ENCODE measurements at places on chromosomes 3 and 15.

DNA sequence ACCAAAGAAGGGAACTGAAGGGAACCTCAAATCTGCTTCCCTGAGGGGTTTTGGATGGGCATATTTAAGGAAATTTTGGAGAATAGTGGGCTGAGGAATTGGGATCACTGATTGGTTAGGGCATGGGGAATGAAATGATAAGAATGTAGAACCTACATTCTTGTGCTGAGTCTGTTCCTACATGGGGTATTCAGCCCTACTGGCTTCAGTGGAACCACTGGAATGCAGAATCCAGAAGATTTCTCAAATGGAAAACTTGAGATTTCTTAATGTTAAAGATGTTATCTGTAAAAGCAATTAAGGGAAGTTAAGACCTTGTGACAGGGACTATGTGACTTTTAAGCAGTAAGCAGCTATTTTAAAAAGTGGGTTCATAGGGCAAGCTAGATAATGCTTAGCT lies 1062.4 kb downstream of the AGBL1 start:
- no peak for DNase-seq
- H3K4me1 ChIP-seq: no peaks in the 10 kb centered on the region
- H3K4me3 ChIP-seq: no peak overlapping the region

DNA sequence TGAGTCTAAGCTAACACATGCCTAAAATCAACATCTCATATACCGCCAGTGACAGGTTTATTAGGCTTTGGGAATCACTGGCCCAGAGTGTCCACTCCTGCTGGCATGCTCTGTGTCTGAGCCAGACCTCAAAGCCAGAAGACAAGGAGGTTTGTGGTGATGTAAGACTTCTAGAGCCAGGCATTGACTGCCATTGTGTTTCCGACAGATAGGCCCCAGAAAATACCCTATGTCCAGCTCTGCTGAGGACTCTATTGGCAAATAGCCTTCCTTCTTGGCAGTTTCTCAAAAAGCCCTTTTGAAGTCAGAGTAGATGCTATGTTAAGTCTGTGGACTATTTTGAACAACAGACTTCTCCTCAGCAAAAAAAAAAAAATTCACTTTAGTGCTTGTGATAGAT lies 181.9 kb upstream of the UBE2E1 start:
- no peak for DNase-seq
- H3K36me3 ChIP-seq: no peaks in the 10 kb centered on the region
- no peaks in the 10 kb centered on the region for H3K4me1 ChIP-seq

- no peak overlapping the region for H3K27ac ChIP-seq
- no peak for DNase-seq
- H3K27me3 ChIP-seq: no peaks in the 10 kb centered on the region
- H3K36me3 ChIP-seq: no peaks in the 10 kb centered on the region
Measured at GRCh38 chr3:189680723-189681122, 49.5 kb downstream of the TP63 start.

DNA sequence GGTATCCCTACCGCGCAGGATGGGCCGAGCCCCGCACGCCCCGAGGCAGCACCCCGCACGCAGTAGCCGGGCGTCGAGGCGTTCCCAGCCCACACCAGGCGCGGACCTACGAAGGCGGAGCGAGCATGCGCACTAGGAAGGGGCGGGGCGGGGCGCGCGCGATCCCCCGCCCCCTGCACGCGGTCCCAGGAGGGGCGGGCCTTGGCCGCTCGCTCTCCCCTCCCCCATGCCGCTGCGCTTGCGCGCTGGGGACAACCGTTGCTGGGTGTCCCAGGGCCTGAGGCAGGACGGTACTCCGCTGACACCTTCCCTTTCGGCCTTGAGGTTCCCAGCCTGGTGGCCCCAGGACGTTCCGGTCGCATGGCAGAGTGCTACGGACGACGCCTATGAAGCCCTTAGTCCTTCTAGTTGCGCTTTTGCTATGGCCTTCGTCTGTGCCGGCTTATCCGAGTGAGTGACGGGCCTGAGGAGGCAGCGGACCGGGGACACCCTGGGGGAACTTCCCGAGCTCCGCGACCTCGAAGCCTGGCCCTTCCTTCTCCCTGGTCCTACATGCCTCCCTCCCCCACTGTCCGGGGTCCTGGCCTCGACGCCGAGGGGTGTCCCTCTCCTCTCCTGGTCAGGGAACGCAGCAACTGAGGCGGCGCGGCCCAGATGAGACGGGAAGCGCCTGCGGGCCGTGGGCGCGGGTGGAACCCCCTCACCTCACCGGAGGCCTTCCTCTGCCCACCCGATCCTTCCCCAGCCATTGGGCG lies at the start of gene SPESP1:
TSS of gene SPESP1 (plus strand) at position 258 of the 755 bp plus-strand sequence. CDS start at position 387, 129 bp downstream.
- H3K4me1 ChIP-seq: no peaks in the 10 kb centered on the region
- no peaks in the 10 kb centered on the region for H3K27me3 ChIP-seq
- H3K4me3 ChIP-seq: no peak within 1 kb of the TSS

DNA sequence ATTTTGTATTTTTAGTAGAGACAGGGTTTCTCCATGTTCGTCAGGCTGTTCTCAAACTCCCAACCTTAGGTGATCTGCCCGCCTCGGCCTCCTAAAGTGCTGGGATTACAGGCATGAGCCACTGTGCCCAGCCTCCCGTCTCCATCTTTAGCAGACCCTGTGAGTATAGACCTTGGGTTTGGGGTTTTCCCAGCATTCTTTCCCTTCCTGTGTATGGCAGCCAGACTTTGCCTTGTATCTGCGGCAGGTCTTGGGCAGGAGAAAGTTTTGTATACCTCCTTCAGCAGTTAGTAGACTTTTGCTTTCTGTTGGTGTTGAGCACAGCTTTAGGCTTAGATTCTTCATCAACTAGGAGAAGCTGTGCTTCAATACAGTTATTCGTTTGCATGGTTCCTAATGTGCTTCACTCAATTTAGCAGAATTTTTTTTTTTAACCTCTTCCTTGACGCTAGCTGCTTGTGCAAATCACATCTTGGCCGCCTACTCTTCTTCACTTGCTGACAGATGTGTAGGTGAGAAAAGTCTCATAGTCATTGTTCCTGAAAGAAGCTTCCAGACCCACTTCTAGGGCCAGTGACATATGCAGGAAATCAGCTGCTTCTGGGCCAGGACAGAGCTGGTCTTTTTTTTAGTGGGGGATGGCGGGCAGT lies 38.4 kb downstream of the MAP2K1 start:
- H3K4me1 ChIP-seq: peaks cover 11% of the 10 kb centered on the region
- DNase-seq: no peak
- H3K27me3 ChIP-seq: no peaks in the 10 kb centered on the region
- H3K4me3 ChIP-seq: no peak overlapping the region
